ENCODE measurements at places on chromosomes 1 and 21.

DNA sequence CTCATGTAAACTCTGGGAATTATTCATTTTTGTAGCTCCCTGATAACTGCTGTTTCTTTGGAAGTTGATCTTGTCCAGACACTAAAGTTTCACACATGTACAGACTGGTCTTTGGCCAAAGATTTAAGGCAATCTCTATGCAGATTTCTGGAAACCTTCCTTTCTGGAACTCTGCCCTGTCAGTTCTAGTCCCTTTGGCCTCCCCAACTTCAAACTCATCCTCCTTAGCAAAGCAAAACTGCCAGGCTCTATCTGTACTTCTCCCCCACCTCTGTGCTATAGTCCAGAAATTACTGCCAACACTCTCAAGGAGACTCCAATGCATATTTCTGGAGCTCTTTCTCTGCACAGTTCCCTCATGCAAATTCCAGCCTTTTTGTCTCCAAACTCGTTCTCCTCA lies 36.5 kb downstream of the C1orf198 start:
- DNase-seq: no peak

DNA sequence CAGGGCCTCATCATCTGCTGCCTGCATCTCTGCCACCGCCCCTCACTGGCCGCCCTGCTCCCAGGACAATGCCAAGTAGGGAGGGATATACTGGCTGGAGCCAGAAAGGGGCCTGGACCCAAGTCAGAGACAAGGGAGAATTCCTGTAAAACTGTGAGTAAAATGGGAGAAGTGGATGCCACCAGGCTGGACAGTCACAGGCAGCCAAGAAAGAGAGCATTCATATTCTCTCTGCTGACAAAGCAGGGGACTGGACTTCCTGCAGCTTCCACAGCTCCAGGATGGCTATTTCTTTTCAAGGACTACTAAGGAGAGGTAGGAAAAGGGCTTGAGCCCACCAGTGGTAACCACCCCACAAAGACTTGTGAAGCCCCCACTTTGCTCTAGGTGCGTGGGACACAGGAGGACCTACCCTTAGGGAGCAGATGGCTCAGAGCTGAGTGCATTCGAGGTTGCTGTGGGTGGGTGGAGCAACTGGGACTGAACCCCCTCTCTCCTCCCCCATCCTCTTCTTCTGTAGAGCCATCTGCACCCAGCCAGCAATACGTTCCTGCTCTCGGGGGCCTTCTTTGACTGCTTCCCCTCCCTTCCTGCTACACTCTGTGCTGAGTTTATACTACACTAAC lies 57.5 kb downstream of the GLIS1 start:
- DNase-seq: no peak

DNA sequence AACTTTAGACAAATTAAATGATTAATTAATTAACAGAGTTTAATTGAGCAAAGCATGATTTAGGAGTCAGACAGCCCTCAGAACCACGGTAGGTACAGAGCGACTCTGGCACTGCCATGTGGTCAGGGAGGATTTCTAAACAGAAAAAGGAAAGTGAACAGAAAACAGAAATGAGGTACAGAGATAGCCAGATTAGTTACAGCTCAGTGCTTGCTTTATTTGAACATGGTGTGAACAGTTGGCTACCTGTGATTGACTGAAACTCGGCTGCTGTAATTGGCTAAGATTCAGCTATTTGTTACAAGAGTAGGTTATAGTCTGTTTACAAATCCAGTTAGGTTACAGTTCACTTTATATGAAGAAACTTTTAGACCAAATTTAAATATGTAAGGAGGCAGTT lies 163.0 kb upstream of the TNR start:
- DNase-seq: no peak

DNA sequence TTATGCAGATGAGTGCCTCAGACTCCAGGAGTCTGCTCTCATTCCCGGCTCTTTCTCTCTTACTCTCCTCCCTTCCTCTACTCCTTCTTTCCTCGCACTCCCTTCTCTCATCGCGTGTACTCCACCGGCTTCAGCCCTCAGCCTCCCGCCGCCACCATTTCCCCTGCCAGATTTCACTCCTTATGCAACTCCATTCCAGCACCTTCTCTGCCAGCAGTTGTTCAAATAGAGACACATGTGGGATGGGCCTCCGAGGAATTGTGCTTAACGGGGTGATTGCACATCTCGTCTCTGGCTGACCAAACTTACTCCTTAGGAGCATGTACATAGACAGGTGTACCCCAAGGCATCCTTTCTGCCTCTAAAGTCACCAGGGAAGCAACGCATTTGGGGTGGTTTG lies 2.1 kb downstream of the CNTN2 start:
- no peak for DNase-seq

GRCh38 chr1:198778049-198778448 lies 139.2 kb downstream of the PTPRC start:
- DNase-seq: no peak

GRCh38 chr1:117633068-117633345 lies 27.2 kb downstream of the TENT5C start:
- no peak for DNase-seq

DNA sequence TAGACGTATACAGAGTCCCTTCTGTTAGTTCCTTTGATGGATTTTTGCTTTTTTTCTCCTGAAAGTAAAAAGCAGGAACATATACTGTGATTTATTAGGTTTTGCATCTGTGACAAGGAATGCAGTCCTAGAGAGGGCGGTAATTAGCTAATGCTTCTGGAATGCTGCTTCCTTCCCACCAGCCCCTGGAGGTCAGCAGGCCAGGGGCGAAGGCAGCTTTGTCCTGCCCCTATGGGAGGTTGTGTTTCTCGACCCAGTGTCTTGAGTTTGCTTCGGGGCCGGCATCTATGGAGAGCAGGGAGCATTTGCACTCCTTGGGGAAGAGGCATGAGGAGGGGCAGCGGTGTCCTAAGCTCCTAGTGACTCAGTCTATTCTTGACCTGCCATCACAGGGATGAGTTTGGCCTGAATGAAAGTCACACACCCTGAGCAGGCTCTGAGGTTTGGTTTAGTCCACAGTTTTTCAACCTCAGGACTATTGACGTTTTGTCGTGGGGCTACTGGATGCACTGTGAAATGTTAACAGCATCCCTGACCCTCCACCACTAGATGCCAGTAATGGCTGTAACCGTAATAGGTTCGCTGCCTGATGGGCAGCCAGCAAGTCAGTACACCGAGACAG lies 85.0 kb upstream of the KCNJ15 start:
- DNase-seq: no peak

DNA sequence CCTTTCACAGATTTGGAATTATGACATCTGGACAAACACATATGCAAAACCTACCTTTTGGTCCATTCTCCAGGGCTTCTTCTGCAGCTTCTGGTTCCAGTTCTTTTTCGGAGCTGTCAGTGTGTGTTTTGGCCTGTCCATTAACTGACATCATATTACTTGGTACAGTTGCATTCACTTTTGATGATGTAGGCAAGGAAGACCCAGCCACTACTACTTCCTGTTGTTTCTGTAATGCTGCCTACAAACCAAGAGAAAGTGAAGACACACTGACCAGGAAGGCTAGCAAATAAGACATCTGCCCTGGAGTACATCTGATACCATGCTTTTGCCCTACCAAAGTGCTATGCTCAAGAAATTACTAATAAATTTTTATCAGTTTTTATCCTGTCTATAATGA lies 31.9 kb downstream of the ACBD3 start:
- no peak for DNase-seq

DNA sequence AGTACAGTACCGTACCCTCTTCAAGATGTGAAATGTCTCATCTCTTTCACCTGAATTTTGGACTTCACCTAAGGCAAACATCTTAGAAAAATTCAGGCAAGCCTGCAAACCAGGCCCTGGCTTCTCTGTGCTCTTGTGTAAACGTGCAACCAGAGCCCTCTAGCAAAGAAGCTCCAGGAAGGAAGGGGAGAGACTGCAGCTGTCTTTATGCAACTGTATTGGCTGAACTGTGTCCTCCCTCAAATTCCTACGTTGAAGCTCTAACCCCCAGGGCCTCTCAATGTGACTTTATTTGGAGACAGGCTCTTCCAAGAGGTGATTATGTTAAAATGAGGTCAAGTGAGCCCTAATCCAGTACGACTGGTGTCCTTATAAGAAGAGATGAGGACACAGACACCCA lies 60.3 kb downstream of the SLC45A1 start:
- DNase-seq: no peak

- DNase-seq: no peak
Observed at GRCh38 chr1:236762410-236762809, 32.7 kb upstream of the MTR start.

DNA sequence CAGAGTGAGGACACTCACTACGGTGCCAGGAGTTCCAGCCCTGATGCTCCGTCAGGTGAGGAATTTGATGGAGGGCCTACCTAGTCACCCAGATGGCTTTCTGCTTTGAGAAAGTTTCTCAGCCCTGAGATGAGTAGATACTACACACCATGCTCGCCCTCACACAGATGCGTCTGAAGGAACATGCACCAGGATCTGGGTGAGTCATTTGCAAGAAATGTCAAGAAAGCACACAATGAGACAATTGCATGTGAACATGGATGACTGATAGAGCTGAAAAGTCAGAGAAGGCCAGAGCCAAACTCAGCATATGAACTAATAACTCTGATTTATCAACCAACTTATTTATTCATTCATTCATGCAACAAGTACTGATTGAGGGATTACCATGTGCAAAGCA lies 483.9 kb downstream of the OMA1 start:
- no peak for DNase-seq

DNA sequence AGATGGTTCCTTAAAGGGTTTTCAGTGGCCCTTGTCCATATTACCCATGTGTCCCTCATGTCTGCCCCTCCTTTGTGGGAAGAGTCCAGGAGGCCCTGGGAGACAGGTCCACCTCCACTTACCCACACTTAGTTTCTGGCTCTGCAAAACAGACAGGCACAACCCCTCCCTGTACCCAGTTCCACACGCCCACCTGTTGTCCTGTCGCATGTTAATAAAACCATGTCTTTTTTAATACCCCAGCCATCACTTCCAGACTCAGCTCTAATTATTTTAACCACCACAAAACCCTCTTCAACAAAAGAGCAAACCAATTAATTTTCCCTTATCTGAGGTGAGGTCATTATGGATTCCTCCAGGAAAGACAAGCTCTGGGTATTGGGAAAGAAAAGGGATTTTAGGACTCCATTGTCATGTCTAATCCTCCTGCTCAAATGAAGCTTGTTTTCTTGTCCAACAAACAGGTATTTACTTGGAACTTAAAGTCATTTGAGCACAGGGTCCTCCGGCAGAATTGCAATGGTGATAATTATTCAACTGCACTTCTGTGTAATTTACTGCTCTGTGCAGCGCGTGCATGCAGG lies 68.9 kb downstream of the CCDC185 start:
- no peak for DNase-seq

DNA sequence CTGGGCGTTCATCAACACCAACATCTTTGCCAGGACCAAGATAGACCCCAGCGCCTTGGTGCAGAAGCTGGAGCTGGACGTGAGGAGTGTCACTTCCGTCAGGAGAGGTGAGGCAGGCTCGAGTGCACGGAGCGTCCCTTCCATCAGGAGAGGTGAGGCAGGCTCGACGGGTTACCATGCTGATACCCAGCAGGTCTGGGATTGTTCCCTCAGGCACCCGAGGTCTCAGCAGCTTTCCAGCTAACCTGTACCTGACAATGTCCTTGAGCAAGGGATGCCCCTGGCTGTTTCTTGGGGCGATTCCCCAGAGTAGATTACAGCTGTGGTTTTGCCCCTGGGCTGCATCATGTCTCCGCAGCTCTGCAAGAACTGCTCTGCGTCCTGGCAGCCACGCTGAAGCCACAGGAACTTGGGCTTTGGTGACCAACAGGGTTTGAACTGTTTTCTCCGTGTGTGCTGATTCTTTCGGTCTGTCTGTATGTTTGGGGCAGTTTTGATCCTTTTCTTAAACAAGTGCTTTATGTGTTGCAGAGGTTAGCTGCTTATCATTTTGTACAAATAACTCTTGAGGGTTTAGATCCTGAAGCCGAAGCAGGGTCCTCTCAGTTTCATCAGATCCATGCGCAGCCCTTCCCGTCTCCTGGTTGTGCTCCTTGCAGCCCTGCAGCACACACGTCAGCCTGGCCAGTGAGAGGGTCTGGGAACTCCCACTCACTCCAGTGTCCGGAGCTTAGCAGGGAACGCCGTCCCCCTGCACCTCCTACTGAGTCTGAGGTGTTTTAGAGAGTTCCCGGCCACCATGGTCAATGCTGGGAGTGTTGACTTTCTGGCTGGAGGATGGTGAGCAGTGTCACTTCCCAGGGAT lies 4.1 kb downstream of the SLX9 start:
- DNase-seq: no peak

DNA sequence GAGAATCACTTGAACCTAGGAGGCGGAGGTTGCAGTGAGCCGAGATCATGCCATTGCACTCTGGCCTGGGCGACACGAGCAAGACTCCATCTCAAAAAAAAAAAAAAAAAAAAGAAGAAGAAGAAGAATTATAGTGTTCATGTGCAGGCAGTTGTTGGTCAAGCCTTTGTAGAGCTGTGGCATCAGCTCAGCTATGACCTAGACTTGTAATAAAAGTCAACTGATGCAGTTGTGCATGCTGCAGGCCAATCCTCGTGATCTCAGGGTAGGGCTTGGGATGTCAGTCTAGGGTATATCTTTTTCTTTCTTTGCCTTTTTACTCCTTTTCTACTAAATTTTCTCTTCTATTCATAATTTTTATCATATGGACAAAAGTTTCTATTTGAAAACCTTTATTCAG lies 76.2 kb downstream of the C1orf21 start:
- no peak for DNase-seq

DNA sequence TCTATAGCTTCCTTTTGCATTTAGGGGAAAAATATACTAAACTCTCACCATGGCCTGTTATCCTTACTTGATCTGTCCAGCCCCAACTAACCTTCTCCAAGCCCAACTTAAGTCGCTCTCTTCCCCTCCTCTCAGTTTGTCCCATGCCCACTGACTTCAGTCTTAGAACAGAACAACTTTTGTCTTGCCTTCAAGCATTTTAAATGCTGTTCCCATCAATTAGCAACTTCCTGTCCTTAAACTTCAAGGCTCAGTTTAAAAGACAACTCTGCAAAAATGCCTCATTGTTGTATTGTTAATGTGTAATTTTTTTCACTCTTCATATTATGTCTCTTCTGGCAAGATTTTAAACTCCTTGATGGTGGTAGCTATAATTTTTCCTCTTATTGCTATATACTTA lies 526.9 kb downstream of the NEGR1 start:
- no peak for DNase-seq

GRCh38 chr1:121408354-121408753 lies 223.6 kb downstream of the SRGAP2C start:
- DNase-seq: no peak

GRCh38 chr1:52240592-52241210 lies 98.8 kb downstream of the ZFYVE9 start:
- no peak for DNase-seq

- DNase-seq: no peak
Observed at GRCh38 chr1:231091831-231092301, 51.8 kb upstream of the FAM89A start.

DNA sequence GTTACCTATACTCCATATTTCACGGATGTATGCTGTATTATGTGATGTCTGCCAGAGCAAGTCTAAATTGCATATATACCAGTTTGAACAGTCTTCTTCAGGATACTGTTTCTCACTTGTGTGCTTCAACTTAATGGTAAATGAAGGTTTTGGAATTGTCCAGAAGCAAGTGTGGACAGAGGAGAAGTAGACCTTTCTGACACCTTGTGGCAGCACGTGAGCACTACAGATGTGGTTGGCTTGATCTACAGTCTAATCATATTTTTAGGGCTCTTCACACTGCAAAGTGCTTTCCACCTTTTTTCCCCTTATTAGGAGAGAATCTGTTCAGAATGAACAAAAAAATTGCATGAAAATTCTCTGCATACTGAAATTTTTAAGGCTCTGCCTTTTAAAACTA lies 10.9 kb downstream of the MORC3 start:
- DNase-seq: peak; percentile 28
